CD4-positive, alpha-beta T cell treated with Interleukin-17A for 1 hour (primary cell): ENCODE measurements at places on chromosomes 1 and 21.

DNA sequence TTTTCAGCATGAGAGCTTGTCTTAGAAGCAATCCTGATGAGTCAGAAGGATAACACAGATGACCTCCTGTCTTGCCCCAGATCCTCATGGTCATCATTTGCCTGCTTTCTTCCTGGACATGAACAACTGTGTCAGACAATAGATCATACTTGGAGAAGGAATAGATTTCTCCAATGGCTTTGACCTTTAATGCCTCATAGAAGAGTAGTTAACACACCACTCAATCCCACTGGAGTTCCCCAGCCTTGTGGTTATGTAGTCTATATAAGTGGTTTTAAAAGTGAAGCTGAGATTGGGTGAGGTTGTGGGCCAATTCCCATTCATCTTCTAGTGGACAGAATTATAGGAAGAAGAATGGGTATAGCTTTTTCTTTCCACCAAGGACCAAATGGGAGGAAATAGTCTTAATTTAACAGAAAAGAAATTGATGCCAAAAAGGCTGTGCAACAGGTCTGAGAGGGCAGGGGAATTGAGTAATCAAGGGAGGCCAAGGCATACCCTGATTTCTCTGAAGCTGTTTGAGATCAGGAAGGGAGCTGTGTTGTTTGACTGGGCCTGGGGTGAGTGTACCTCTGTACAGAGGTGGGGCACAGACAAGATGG lies 14.4 kb downstream of the PRCC start:
- no peak for DNase-seq

- no peak for DNase-seq
Measured at GRCh38 chr1:30284226-30284625, 439.2 kb downstream of the MATN1 start.

DNA sequence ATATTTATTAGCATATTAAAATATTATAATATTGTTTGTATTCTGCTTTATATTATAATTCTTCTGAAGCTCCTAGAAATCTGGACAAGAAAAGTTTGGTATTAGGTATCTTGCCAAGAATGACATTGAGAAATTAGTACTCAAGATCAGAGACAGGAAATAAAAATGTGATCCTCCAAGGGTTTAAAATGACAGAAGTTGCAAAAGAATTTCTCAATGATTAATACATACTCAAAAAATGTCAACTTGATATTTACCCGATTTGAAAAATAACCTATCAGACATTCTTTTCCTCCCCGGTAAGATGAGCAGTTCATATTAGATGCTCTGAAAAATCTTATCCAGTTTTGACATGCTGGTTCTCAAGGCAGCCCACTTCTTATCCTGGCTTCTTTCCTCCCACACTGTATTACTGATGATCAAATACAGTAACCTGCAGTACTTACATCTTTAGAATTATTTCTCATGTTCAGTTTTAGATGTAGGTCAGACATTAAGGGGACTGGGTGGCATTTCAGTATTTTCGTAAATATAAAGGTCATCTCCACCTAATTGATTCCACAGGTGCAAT lies 55.3 kb downstream of the CACHD1 start:
- no peak for DNase-seq

DNA sequence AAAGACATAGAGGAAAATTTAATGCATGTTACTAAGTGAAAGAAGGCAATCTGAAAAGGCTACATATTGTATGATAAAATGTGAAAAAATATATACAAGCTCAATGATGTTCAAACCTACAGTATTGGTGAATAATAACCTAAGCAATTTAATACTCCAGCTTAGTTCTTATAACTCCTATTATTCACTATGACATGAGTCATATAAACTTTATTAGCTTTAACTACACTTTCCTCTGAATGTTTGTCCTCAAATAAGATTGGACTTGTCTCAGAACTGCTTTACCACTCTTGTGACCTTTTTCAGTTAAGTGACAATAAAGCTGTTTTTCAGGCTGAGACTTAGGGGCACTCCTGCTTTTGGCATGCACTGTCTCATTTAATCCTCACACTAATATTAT lies 50.9 kb downstream of the CNST start:
- DNase-seq: no peak

DNA sequence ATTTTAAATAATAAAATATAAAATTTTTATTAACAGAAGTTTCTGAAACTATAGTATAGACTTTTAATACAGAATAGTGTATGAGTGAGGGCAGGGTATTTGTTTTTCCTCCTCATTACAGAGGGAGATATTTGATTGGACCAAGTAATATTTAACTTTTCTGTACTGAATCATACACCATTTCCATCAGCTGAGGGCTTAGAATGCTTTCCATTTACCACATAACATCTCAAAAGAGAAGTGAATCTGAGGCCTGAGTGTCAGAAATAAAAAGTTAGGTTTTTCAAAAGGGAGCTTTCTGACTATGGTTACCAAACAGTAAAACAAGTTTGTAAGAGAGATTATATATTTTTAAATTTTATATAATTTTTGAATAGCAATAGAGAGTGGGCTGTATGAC lies 29.5 kb downstream of the TLCD4 start:
- no peak for DNase-seq

DNA sequence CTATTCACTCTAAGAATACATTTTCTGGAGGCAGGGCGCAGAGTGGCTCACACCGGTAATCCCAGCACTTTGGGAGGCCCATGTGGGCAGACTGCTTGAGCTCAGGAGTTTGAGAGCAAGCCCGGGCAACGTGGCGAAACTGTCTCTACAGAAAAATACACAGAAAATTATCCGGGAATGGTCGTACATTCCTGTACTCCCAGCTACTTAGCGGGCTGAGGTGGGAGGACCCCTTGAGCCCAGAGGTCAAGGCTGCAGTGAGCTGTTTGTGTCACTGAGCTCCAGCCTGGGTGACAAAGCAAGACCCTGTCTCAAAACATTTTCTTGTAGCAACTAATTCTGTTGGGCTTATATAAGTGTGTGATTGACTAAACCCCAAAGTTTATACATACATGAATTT lies 30.5 kb downstream of the GPR161 start:
- DNase-seq: no peak

DNA sequence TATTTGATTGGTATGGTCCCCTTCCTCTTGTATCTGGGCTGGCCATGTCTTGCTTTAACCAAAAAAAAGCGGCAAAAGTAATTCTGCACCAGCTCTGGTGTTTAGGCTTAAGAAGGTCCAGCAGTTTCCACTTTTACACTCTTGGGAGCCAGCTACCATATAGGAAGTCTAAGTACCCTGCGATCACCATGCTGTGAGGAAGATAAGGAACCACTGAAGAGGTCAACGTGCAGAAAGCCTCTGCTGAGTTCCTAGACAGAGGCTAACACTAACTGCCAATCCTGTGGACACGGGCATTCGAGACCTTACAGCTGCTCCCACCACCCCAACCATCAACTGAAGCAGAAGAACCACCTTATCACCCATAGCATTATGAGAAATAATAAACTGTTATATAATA lies 331.4 kb downstream of the VAV3 start:
- DNase-seq: no peak

GRCh38 chr1:89578946-89579684 lies 53.8 kb upstream of the LRRC8C start:
- DNase-seq: no peak

DNA sequence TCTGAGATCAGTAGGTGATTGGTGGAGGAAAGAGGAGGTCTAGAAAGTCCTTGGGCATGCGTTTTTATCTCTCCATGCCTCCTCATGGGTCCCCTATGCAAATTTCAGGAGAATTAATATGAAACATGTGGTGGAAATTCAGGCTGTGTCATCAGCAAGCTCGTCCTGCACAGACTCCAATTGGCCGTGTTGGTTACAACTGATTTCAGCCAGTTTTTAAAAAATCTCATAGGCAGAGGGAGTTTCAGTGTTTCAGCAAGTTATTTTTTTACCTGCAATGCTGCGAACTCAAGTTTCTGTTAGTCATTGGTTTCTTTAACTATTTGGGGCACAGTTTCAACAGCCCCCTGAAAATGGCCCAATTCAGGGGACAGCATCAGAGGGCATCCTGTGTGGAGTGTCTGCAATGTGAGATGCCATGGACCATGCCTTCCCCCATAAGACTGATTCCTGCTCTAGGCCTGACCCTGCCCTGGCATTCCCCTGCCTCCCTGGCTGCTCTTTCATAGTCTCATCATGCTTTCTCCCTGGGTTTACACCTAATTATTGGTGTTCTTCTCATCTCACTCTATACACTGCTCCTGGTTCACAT lies 59.9 kb downstream of the C1orf198 start:
- no peak for DNase-seq

GRCh38 chr1:194215448-194215847 lies 1029.0 kb upstream of the B3GALT2 start:
- DNase-seq: no peak
